Uterus (tissue), 4 donors: ENCODE measurements at places on chromosomes 11 and 22. TPM values are rescaled to one million over a fixed set of nuclear protein-coding genes. Genes with fewer than 3 reads are reported as not detected.

Gene SIK2
- 11.5 TPM for total RNA-seq

Gene TOP3B
- 6.2 TPM for total RNA-seq

Gene B4GALNT4
- 5.0 TPM for total RNA-seq

DNA sequence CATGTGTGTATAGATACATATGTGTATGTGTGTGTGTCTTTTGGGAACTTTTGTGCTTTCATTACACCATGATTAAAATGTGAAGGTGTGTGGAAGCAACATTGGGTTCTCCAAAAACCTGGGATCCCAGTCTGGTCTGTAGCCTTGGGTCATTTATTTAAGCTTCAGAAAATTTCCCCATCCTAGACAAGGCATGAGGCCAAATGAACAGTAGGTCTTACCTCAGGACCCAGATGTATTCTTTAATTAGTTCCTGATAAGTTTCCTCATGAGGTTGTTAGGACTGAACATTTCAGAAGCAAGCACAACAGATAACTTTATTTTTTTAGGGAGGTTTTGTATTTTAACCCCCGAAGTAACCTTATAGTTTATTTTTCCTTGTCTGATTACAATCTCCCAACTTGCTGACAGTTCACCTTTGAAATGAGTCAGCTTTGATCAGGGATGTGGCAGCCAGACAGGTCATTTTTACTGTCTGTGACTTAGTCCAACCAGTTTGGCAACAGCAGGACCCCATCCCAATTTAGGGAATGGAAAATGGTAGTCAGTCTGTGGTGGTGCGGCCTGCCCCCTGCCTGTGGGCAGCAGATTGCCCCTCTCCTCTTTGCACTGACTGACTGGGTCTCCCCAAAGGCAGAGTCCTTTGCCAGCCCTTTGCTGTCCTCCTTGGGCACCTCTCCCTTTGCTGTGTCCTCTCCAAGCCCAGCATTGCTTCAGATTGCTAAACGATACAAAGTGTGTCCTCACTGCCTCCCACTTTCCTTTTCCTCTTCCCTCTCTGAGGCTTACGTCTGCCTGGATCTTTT is 88.3 kb downstream of the NAV2 start:
- H3K27ac ChIP-seq, result no peak overlapping the region
- DNase-seq, result no peak
- H3K36me3 ChIP-seq, result no peaks in the 10 kb centered on the region
- no peaks in the 10 kb centered on the region for H3K27me3 ChIP-seq
- H3K4me3 ChIP-seq, result no peak overlapping the region

DNA sequence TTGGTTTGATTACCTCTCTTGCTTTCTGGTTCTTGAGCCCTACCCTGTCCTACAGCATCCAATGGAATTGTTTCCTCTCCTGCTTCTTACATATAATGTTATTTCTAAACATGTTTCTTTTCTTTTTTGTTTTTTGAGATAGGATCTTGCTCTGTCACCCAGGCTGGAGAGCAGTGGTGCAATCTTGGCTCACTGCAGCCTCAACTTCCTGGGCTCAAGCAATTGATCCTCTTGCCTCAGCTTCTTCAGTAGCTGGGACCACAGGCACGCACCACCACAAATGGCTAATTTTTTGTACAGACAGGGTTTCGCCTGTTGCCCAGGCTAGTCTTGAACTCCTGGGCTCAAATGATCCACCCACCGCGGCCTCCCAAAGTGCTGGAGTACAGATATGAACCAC is 105.9 kb downstream of the SGSM3 start:
- H3K4me1 ChIP-seq, result no peaks in the 10 kb centered on the region
- H3K36me3 ChIP-seq, result no peaks in the 10 kb centered on the region
- no peak for DNase-seq
- no peak overlapping the region for H3K27ac ChIP-seq
- H3K27me3 ChIP-seq, result no peaks in the 10 kb centered on the region

GRCh38 chr11:45204761-45205160 is 58.3 kb downstream of the PRDM11 start:
- H3K36me3 ChIP-seq, result no peaks in the 10 kb centered on the region
- no peaks in the 10 kb centered on the region for H3K27me3 ChIP-seq
- no peak overlapping the region for H3K4me3 ChIP-seq
- DNase-seq, result no peak
- H3K4me1 ChIP-seq, result no peaks in the 10 kb centered on the region

DNA sequence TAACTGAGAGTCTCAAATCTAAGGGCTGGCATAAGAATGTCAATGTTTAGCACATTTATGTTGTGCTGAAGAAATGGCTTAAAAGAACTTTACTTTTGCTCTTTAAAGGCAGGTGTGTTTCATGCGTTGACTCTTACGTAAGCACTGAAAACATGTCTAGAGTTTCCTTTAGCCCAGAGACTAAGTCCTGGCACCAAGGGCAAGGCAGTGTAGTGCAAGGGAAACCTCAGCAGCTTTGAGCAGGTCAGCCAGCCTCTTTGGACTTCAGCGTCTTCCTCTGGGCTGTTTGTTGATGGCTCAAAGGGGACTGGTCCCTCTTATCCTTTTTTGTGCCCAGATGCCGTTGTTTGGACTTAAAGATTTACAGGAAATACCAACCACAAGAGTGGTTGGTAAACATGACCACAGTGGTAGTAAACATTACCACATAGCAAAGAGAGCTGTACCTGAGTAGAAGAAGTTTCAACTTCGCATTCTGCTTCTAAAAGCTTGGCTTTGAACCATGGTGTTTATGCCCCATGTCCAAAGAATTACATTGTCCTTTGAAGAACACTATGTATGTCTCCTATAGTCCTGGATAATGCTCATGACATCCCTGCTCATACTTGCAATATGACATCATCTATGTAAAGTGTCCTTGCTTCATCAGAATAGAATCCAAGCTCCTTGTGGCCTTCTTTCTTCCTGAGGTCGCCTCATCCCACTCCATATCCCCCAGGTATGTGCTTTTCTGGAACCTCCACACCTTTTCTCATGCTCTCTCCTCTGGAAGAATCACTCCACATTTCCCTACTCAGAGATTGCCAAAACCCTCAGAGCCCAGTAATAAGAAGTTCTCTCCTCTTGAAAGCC is 23.5 kb downstream of the TENM4 start:
- no peaks in the 10 kb centered on the region for H3K4me1 ChIP-seq
- no peaks in the 10 kb centered on the region for H3K36me3 ChIP-seq
- no peak overlapping the region for H3K27ac ChIP-seq

DNA sequence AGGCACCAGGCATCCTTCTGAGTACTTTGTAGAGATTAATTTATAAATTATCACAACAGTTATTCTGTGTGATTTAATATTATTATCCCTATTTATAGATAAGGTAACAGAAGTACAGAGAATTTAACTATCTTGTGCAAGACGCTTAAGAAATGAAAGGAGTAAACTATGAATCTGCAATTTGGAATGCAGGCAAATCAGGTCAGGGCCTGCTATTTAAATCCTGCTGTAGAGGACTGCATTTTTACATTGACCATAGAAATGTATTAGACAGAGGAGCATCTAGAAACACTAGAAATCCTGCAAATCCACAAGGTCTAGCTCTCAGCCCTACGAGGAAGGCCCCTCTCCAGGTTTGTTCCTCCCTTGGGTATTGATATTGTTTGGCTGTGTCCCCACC is 336.2 kb downstream of the ETS1 start:
- no peak overlapping the region for H3K4me3 ChIP-seq
- no peaks in the 10 kb centered on the region for H3K4me1 ChIP-seq

- H3K4me3 ChIP-seq, result no peak overlapping the region
- H3K36me3 ChIP-seq, result no peaks in the 10 kb centered on the region
- no peaks in the 10 kb centered on the region for H3K4me1 ChIP-seq
These were observed 2.2 kb upstream of the OR52H1 start for GRCh38 chr11:5550440-5551095.

- H3K27me3 ChIP-seq, result no peaks in the 10 kb centered on the region
- DNase-seq, result no peak
- no peak overlapping the region for H3K4me3 ChIP-seq
- H3K36me3 ChIP-seq, result no peaks in the 10 kb centered on the region
- H3K27ac ChIP-seq, result no peak overlapping the region
These were observed 22.8 kb downstream of the CTTN start for GRCh38 chr11:70421123-70421522.
